ENCODE measurements at places on chromosomes 2 and 18.

- DNase-seq: no peak
Observed at GRCh38 chr18:2148823-2149222, 422.5 kb downstream of the METTL4 start.

- DNase-seq: no peak
Observed at GRCh38 chr2:100066246-100066645, 76.1 kb downstream of the AFF3 start.

DNA sequence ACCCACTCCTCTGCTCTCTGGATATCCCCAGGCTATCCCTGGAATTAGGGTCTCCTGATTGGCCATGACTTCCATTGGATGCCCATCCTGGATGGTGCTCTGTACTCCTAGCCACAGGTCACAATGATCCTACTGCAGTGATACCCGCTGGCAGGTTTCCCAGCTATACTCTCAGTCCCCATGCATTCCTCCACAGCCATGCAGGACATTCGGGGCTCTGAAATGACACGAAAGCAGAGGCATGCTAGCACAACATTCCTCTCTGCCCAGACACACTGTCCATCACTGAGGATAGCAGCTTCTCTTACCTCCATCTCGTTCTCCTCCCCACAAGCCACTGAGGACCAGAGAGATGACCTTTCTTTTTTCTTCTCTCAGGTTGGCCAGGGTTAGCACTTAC, 51.7 kb upstream of the SPATS2L start:
- DNase-seq: no peak

DNA sequence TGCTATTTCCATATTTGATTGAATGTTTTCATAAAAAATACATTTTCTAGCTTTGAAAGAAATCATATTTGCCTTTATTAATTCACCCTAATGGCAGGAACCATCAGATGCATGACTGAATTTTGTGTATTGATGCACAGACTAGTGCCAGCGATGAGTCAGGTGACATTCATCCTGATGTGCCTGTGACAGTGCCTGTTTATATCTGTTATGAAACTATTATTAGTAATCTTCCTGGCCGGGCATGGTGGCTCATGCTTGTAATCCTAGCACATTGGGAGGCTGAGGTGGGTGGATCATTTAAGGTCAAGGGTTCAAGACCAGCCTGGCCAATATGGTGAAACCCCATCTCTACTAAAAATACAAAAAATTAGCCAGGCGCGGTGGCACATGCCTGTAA, 170.0 kb downstream of the TSN start:
- no peak for DNase-seq

DNA sequence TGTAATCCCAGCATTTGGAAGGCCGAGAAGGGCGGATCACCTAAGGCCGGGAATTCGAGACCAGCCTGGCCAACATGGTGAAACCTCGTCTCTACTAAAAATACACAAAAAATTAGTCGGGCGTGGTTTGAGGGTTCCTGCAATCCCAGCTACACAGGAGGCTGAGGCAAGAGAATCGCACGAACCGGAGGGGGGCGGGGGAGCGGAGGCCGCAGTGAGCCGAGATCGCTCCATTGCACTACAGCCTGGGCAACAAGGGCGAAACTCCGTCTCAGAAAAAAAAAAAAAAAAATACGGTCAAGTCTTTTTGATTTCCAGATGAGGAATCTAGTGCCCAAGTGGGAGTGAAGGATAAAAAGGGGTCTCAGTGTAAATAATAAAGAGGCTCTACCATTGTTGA, 16.5 kb upstream of the MEIS1 start:
- no peak for DNase-seq

GRCh38 chr18:27491772-27492171, 306.7 kb upstream of the CHST9 start:
- no peak for DNase-seq

GRCh38 chr2:1186421-1186820, 226.8 kb upstream of the TPO start:
- no peak for DNase-seq

DNA sequence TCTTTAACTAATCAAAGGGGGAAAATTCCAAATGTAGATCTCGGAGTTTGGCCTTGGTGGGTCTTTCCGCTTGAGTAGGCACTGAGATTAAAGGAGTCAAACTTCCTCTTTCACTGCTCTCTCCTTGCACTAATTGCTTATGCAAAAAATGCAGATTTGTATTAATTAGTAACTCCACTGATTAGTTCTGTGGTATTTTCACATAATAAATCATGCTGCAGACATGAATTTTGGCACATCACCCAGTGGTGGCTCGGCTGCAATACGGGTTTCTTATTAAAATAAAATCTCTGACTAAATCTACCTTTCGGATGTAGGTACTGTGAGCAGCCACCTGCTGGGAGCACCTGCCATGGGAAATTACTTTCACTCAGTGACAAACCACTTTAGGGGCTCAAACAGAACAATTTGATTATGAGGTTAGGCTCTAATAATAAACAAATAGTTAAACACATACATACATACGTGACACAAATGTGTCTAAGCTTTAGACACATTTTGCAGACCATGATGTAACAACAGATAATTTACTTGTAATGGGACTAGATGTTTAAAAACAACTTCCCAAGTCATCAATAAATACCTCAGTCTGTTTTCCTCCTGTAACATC, 6.4 kb upstream of the NEUROD1 start:
- DNase-seq: no peak

Data from stimulated activated CD4-positive, alpha-beta T cell treated with anti-CD3 and anti-CD28 coated beads, TNF-alpha, amount 100 ng/mL, for 24 hours (primary cell).